ENCODE measurements at places on chromosomes 5 and 9. TPM values are rescaled to one million over a fixed set of nuclear protein-coding genes. Genes with fewer than 3 reads are reported as not detected.

GRCh38 chr9:128861501-128861900, 20.2 kb downstream of the KYAT1 start:
- no peak for DNase-seq

DNA sequence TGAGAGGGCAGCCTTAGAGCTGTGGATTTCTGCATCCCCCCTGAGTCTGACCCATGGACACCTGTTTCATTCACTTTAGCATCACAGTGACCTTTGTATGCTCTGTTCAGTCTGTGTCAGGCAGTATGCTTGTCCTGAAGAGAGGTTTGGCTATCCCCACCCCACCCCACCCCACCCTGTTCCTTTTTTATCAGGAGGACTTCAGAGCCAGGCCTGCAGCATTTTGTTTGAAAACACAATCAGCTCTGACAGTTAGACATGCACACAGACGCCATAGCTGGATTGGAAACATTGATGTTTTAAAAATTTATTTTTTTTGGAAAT, 142.2 kb downstream of the NTRK2 start:
- no peak for DNase-seq

DNA sequence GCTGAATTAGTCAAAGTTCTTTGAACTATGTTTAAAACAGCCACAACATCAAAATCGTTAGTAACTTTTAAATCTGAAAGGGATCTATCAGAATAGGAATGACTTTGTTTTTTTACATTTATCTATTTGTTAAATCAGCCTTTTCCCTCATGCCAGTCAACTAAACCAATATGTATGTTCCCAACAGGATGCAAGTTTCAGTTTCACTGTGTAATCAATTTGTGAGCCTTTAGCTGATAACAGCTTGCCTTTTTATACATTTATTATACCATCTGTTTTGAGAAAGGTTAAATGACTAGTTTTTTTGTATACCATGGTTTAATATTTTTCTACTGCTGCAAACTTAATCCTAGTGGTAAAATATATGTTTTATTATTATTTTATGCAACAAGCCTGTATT, 8.9 kb downstream of the TMED7 start:
- DNase-seq: no peak

The PCDHB13 gene
- total RNA-seq: not detected

- DNase-seq: peak; percentile 32
Measured at GRCh38 chr5:118956727-118957126, 31.6 kb downstream of the DTWD2 start.

- no peak for DNase-seq
Measured at GRCh38 chr5:44099643-44100042, 289.6 kb downstream of the FGF10 start.

GRCh38 chr5:74095871-74096270, 469.9 kb downstream of the ARHGEF28 start:
- peak; percentile 53 for DNase-seq

The SHISAL2B gene
- total RNA-seq: not detected

DNA sequence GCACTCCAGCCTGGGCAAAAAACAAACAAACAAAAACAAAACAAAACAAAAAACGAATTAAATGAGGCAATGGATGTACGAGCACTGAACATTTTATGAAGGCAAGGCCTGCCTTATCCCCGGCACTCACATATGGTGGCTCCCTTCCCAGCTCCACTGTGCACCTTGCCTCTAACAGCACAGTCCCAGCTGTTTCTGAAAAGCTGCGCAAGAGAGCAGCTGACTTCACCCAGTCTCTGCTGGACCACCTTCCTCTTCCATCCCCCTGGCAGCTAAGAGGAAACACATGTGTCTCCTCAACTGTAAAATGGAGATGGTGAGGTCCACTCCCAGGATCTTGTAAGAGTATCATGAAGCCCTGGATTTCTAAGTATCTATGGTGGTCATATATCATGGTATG, 100.7 kb downstream of the KLF4 start:
- DNase-seq: no peak
